ENCODE measurements at places on chromosomes 1 and 21.

- DNase-seq: no peak
These were observed 21.7 kb upstream of the CTSK start for GRCh38 chr1:150829751-150830150.

DNA sequence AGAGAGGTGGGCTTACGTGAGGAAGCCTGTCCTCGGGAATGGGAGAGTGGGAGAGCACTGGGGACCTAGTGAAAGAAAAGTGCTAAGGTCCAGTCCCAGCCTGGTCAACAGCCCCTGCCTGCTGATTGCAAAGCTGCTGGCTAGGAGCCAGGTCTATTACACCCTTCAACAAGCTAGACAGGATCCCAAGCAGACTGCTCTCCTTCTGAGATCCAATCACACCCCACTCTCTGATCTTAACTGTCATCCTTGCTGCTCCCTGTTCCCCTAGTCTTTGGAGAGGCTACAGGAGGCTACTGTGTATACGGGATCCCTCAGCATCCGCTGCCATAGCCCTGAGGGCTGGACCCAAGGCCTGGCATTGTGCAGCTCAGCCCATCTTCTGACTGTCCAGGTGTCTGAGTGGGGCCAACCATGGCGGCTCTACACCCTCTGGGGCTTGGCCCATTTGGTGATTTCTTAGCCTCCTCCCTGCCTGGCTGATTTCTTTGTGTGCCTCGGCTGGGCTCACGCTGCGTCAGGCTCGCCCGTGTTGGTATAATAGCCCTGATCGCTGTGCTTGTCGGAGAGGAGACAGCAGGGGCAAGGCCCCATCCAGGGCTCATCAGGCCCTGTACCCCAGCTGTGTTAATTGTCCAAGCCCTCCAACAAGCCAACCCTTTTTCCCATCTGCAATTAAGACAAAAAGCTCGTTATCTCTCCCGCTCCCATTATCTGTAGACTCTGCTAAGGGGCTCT lies 43.9 kb downstream of the NAV1 start:
- no peak for DNase-seq

DNA sequence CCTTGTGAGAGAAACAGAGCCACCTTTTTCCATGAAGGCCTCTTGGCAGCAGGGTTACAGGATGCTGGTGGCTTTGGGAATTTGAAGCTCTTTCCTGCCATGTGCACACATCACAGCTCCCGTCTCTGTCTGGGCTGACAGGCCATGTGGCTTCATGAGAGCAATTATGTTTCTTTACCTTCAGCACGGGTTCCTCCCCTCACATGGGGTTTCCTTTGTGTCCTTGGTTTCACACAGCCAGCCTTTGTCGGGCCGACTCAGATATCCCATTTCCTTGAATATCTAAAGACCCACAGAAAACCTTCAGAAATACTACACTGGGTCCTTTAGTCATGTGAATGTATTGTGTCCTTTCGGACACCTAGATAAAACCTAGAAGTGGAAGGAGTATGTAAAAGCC lies 7.1 kb downstream of the CLIC6 start:
- no peak for DNase-seq

GRCh38 chr1:51644533-51645197 lies 27.8 kb downstream of the OSBPL9 start:
- no peak for DNase-seq

- DNase-seq: no peak
These were observed 55.9 kb upstream of the TSPAN2 start for GRCh38 chr1:115145226-115145625.

GRCh38 chr1:88061492-88062177 lies 622.4 kb upstream of the PKN2 start:
- no peak for DNase-seq

GRCh38 chr1:84757301-84757700 lies 67.0 kb upstream of the SSX2IP start:
- no peak for DNase-seq

DNA sequence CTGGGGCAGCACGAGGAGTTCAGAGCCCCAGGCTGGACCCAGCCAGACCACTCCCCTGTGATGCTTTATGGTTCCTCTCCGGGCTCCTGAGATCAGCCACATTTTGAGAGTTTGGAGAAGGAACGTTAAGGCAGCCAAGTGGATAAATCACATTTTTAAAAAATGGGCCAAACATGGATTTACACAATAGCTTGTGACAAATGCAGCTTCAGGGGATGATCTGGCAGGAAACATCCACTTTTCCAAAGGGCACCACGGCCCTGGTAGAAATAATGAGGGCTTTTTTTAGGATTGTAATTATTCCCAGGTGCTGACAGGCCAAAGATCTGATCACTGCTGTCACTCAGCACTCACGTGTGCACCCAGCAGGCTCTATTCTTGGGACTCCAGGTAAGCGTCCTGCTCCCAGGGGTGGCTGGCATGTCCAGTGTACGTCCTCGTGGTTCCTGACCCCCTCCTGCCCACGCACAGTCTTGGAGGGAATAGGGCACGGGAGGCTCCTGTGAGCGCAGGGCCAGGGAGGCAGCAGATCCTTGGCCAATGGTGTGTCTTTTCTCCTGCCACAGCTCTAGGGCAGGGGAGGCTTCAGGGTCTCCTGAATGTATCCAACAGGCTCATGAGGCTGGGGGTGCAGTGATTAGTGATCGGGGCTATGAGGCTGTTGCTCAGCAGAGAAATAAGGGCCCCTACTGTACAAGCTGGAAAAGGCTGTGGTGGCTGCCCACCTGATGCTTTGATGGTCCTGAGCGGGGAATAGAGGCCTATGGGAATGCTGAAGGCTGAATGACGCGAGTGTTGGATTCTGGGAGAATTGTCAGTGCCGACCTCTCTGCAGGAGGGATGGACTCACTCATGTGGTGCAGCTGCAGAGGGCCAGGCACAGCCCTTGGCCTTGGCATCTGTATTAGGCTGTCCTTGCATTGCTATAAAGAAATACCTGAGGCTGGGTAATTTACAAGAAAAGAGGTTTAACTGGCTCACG lies 415.7 kb downstream of the PTPRU start:
- DNase-seq: no peak

GRCh38 chr1:246632281-246633168 lies 66.3 kb downstream of the CNST start:
- no peak for DNase-seq

GRCh38 chr1:106937104-106937503 lies 119.4 kb upstream of the PRMT6 start:
- DNase-seq: no peak

GRCh38 chr1:201883786-201884185 lies 4.9 kb upstream of the SHISA4 start:
- no peak for DNase-seq

GRCh38 chr1:198254521-198254920 lies 97.7 kb downstream of the NEK7 start:
- no peak for DNase-seq

GRCh38 chr1:40383095-40383487 lies 9.6 kb downstream of the SMAP2 start:
- no peak for DNase-seq

DNA sequence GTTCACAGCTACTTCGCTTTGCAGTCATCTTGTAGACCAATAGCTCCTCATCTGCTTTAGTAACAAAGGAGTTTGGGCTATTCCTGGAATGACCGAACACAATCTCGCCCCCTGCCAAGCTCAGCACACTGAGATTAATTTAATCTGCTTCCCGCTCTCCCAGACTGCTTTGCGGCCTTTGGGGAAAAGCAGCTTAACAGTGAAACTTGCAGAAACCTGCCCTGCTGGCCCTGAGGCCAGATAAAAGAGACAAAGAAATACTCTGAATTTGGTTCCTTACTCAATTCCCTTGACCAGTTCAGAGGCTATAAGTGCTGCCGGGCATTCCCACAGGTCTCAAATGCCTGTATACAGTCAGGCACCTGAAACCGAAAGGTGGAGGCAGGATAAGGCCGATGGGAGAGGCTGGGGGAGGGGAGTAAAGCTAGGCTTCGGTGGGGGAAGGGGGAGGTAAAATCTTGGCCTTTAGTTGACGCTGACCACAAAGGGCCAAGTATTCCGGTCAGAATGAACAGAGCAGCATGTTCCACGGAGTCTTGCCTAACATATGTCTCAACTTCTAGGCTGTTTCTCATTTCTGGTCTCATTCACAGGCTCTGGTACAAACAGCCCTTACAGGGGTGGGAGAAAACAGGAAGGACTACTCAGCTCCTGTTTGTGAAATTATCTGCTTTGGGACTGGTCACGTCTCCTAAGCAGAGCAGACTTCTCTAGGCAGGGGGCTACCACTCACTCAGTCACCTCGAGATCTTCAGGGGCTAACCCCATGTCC lies 17.7 kb upstream of the A3GALT2 start:
- DNase-seq: no peak

- no peak for DNase-seq
These were observed 222.8 kb downstream of the FOXD2 start for GRCh38 chr1:47660622-47661021.
